ENCODE measurements at places on chromosomes 1 and 21. TPM values are rescaled to one million over a fixed set of nuclear protein-coding genes. Genes with fewer than 3 reads are reported as not detected.

DNA sequence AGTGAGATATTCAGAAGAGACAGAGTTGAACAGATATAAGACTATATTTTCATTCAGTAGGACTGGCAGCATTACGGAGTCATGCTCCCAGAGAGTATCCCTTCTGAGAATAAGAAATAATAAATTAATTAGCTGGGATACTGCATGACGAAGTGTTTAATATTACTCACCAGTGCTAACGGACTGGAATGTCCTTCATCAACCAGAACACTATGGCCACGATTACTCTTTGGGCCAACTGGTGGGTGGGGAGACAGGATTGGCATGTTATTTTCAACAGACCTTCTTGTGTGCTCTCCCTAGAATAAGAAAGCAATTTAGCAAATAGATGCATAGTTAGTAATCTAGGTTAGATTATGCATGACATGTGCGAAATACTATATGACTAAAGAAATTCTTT, 32.4 kb downstream of the ERICH3 start:
- no peaks in the 10 kb centered on the region for H3K4me1 ChIP-seq
- no peak overlapping the region for H3K4me3 ChIP-seq
- H3K27me3 ChIP-seq = no peaks in the 10 kb centered on the region
- H3K27ac ChIP-seq = no peak overlapping the region

DNA sequence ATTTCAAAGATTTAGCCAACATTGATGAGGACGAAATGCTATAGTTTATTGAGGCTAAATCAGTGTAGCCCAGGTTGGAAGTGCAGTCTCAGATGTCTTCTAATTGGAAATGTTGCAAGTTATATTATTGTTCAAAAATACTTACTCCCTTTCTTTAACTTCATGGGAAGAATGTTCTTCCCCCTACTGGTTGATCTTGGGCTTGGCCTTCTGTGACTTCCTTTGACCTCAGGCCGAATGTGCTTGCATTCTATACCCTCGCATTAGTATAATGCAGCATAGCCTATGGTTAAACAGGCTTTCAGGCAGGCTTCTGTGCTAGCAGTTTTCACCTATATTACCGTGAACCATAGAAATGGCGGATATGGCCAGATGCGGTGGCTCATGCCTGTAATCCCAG, 77.3 kb downstream of the RPE65 start:
- H3K4me3 ChIP-seq = no peak overlapping the region
- no peak overlapping the region for H3K27ac ChIP-seq
- H3K36me3 ChIP-seq = no peaks in the 10 kb centered on the region
- no peak for DNase-seq

Gene DNAJC28
- 1.0 TPM for total RNA-seq

Gene OLFML2B
- 0.51 TPM for total RNA-seq

Gene GLMP
- 83.3 TPM for total RNA-seq

Gene STUM
- not detected for total RNA-seq

Gene SMAP2
- total RNA-seq = 12.0 TPM

Data from endothelial cell of umbilical vein (primary cell).